GM12865 (cell line): ENCODE measurements at places on chromosomes 2 and 18.

GRCh38 chr2:45729753-45730512 is 78.5 kb downstream of the PRKCE start:
- peak; percentile 80 for DNase-seq

- DNase-seq, result peak; percentile 26
Measured at GRCh38 chr2:166361351-166362153, 14.2 kb downstream of the SCN9A start.

GRCh38 chr2:114127372-114127771 is 237.5 kb downstream of the ACTR3 start:
- no peak for DNase-seq

DNA sequence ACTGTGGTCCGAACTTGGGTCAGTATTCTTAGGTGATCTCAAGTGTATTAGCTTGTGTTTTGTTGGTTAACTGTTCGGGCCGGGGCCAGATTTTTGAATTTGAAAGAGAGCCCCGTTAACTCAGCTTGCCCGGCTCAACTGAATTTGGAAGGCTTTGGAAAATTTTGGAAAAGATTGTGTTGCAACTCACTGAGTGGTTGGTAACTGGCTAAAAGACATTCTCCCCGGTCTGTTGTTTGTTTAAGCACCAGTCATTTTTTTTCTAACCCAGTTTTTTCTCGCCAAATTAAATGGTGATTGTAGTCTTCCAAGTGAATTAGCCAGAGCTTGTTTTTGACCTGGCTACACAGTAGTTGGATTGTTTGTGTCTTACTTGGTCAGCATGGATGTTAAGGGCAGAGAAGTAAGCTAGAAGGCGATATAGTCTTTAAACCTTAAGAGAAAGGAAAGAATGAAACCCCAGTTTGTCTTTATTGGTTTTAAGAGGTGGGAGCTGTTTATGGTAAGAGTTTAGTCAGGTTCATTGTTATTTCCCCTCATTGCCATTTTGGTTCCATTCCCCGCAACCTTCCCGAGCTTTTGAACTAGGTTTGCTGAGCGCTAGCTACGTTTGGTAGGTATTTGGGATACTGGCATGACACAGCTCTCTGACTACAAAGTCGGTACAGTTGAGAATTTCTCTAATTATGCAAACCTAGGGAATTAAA is 2.4 kb downstream of the MAP4K4 start:
- no peak for DNase-seq

GRCh38 chr2:233817995-233818638 is 36.2 kb downstream of the HJURP start:
- DNase-seq, result no peak

- no peak for DNase-seq
Measured at GRCh38 chr2:40273734-40274182, 178.1 kb downstream of the SLC8A1 start.

- no peak for DNase-seq
Measured at GRCh38 chr18:23635283-23636070, 27.2 kb downstream of the ANKRD29 start.

DNA sequence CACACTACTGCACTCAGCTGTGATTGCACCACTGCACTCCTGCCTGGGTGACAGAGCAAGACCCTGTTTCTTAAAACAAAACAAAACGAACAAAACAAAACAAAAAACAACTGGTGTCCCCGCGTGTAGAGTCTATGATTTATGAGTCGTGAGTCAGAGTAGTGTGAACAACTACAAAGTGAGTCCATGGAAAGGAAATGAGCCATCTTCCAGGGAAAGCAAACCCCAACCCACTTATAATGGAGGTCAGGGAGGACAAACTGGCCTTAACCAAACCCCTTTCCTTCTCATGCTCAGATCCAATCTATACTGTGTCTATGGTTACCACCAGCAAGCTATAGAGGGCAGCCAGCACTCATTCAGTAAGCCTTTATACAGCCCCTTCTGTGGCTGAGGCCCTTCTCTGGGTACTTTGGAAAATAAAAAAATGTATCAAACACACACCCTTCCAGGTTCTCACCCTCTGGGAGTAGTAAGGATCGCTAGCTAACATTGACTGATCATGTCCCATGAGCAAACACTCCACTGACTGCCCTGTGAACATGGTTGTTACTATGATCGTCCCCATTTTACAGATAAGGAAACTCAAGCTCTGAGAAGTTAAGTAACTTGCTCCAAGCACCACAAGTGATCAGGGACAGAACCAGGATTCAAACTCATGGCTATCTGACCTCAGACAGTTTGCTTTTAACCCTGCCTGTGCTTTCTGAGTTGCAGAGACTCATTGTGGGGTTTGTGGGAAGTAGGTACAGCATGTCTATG is 24.7 kb upstream of the COLEC12 start:
- DNase-seq, result no peak

DNA sequence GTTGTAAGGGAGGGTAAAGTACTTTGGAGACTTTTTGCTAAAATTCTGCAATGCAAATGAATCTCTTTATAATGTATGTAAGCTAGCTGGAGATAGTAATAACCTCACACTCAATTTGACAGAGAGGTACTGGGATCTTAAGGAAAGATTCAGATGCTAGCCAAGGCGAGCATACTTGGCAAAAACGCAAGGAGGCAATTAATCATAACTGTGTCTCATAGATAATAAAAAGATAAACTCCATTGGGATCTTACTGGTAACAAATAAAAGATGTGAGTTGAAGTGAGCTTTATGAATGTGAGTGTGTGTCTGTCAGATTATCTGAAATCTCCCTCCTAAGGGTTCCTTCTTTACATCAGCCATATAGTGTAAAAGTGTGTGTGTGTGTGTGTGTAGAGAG is 533.0 kb downstream of the TMX3 start:
- DNase-seq, result no peak

- no peak for DNase-seq
Measured at GRCh38 chr18:48229552-48229981, 179.6 kb downstream of the ZBTB7C start.

GRCh38 chr2:69087912-69088240 is 74.9 kb downstream of the ANTXR1 start:
- DNase-seq, result no peak

GRCh38 chr2:24076849-24077534 is 866 bp upstream of the SF3B6 start:
- peak; percentile 29 for DNase-seq

GRCh38 chr2:38218591-38218991 is 142.6 kb upstream of the CYP1B1 start:
- DNase-seq, result no peak

DNA sequence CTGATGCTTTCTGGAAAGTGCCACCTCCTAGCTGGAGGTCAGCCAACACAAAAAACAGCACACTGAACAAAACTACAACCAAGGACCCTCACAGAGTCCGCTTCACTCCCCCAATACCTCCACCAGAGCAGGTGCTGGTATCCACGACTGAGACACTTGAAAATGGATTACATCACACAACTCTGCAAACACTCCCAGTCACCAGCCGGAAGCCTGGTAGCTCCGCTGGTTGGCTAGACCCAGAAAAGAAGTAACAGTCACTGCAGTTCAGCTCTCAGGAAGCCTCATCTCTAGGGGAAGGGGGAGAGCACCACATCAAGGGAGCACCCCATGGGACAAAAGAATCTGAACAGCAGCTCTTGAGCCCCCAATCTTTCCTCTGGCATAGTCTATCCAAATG is 175.4 kb downstream of the LCLAT1 start:
- DNase-seq, result no peak

DNA sequence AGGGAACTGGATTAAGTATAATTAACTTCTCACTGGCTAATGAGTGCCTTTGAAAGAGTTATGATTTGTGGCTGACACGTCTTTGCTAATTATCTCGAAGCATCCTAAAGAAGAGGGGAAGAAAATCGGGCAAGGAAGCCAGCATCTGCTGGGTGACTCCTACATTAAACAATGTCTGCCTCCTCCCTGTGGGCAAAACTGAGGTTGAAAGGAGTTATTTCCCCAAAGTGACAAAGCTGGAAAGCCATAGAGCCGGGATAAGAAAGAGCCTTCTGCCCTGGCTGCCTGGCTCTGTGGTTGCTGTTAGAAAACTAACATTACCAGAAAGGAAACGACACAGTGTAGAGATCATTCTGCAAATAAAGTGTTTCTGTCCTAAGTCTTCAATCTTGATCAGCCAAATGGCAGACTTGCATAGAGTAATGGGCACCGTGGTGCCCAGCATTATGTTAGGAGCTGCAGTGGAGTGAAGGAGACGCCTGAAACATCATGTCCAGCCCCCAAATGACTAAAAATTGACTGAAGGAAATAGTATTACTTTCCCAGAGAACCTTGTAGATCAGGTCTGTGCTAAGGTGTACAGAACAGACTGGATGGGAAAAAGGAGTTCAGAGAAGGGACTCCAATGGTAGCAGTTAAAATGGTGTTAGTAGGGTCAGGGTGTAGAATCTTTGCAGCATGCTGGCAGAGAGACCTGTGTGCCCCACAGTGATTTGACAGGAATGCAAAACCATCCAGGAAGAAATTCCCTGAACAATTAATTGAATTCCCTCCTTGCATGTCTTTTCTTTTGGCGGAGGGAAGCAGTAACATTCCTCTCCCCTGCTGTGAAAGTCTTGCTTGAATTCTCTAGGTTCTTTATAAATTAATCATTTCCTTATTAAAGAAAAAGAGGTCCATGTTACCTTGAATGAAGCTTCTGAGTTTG is 44.4 kb downstream of the ALPK2 start:
- no peak for DNase-seq

DNA sequence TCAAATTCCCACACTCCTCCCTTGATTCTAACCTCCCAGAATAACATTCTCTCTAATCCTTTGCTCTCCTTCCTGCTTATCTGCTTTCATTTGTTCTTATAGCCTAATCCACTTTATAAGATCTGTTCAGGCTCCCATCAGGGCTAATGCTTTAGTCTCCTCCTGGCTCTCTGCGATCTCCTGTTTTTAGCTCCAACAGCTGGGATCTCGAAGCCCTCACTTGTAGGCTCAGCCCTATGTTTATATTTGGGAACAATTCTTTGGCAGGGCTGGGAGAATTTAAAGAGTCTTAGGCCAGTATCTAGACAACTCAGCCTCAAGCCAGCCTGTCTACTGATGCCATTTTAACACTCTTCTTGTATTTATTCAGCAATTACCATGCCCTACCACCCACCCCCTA is 27.2 kb upstream of the RAPH1 start:
- DNase-seq, result no peak

DNA sequence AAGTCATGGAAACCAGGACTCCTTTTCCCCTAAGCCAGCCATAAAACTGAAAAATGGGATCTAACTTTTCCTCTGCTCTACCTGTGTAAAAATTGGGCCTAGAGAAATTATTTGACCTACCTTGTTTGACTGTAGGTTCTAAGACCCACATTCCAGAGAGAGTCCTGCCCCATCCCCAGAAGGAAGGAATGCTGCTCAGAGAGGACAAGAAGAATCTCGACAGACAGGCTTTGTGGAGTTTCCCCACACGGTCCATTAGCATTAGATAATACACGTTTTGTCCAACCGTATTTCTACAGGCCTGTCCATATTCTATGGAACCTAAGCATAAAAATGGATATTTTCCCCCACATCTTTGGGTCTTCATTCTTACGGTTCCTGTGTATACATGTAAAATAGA is 403.3 kb downstream of the METTL4 start:
- DNase-seq, result no peak

DNA sequence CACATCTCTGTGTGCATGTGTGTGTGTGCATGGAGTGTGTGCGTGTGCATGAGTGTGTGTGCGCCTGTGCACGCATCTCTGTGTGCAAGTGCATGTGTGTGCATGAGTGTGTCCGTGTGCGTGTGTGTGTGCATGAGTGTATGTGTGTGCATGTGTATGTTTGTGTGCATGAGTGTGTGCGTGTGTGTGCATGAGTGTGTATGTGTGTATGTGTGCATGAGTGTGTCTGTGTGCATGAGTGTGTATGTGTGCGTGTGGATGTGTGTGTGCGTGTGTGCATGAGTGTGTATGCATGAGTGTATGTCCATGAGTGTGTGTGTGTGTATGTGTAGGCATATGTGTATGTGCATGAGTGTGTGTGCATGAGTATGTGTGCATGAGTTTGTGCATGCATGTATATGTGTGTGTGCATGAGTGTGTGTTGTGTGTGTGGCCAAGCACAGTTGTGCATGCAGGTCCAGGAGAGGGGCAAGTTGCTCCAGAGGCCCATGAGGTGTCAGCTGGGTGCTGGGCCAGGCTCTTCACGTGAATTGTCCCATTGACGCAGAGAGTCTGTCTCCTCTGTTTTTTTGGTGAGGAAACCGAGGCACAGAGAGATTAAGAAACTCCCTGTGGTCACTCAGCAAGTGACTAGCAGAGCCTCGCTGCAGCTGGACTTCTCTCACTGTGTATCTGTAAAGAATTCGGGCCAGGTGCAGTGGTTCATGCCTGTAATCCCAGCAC is 75.5 kb downstream of the ASB1 start:
- DNase-seq, result no peak
